ENCODE measurements at places on chromosomes 2 and 18.

DNA sequence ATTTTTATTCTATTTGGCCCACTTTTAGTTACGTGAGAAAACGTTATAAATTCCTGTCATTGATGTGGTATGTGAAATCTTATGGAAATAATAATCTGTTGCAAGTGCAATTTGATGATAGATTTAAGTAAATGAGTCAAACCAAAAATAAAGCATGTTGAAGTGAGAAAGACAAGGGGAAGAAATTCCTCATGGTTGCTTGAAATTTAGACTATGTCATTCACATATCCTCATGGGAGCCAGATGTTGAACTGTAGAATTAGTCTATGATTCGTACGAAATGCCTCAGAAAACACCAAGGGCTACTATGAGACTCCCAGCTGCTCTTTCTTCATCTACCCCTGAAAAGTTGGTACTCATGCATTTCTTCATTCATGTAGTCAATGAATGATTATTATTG is 55.7 kb downstream of the KLHL14 start:
- no peak for DNase-seq

DNA sequence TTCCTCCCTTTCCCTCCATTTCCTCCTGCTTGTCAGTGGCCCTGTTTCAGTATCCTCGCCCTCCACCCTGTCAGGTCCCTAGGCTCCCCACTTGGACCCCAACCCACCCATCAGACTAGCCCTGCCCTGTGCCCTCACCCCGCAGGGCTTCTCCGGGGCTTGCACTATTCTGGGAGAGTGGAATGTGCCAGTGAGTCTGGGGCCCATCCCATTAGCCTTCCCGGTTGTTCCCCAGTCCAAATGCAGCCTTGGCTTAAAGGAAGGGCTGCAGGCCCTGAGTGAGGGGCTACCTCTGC is 45.5 kb downstream of the MYO7B start:
- DNase-seq: no peak

DNA sequence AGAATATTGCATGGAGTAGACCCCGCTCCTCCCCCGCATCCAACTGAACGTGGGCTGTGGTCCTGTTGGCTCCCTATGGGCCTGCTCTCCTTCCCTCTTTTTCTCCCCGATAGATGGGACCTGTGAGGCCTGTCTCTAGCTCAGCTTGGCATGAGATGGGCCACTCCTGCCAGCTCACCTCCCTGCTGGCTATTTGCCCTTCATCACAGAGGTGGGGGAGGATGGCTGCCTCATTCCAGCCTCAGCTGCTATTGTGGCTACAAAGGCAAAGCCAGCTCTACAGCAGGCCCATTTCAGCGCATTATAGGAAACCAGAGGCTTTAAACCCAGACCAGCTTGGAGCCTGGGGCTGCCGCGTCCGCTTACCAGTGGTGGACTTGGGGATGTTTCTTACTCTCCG is 313.9 kb downstream of the GBX2 start:
- no peak for DNase-seq

GRCh38 chr2:149261692-149262091 is 68.7 kb upstream of the LYPD6 start:
- no peak for DNase-seq

DNA sequence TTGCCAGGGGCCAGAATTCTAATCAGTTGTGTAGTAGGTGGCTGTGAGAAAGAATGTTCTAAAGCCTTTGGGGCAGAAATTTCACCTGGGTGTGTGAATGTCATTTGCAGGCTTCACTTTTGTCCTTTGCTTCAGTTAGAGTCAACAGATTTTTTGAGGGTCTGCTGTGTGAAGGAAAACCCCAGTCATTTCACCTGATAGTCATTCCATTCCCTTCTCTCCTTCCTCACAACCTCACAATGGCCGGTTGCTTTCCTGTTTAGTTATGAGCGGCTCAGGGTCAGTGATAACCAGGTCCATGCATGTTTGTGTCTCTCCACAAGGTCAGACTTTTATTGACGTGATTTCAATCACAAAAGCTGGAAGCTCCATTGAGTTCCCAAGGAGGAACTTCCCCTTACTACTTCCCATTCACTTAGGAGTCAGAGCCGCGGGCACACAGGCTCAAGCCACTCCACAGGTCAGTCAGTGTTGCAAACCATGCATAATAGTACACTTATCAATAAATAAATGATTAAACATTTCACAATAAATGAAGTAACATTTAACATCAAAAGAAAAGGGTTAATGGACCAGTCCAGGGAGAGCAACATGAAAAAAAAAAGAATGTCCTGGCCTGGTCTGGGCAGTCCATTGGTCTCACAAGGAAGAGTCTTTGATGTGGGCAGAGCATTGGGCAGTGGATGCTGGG is 74.3 kb downstream of the NPAS2 start:
- no peak for DNase-seq

DNA sequence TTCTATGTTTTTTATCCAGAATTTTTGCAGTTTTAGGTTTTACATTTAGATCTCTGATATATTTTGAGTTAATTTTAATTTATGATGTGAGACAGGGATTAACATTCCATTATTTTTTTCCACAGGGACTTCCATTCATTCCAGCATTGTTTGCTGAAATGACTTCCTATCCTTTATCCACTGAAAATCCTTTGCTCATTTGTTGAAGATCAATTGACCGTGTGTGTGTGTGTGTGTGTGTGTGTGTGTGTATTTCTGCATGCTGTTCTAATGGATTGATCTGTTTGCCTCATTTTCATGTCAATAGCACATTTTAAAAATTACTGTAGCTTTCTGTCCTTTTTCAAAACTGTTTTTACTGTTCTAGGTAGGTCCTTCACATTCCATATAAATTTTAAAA is 480.3 kb downstream of the DSC3 start:
- DNase-seq: no peak

GRCh38 chr2:26326514-26326913 is 19.4 kb upstream of the SELENOI start:
- no peak for DNase-seq

GRCh38 chr2:45793305-45793962 is 142.0 kb downstream of the PRKCE start:
- no peak for DNase-seq

- DNase-seq: no peak
These were observed 785.9 kb downstream of the EPHA4 start for GRCh38 chr2:220786216-220786615.

DNA sequence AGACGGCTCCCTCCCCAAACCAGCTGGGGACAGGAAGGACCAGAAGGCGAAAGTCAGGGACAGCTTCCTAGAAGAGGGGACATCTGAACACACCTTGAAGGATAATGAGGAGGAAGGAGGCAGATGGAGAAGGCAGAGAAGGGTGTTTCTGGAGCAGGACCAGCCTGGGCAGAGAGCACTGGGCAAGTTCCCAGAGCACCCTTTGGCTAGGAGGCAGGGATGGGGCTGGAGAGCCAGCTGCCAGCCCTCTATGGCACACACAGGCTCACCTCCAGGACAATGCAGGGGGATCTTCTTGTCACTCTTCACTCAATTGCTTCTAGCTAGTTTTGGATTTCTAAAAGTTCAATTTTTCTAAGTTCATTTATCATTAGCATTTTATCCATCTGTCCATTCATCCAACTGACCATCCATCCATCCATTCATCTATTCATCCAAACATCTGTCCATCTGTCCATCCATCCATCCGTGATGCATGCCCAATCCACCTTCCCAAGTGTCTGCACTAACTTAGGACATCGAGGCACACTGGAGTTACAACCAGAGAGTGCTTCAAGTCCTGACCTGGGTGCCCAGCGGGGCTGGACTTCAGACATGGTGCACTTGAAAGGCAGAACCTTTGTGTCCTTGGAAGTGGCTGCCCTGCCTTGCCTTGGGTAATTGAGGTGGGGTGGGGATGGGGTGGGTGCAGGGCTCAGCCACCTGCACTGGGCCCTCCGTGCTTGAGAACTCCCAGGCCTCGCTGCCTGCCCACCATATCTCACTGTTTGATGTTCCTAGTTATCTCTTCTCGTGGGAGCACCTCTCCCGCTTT is 42.5 kb downstream of the INHBB start:
- no peak for DNase-seq

DNA sequence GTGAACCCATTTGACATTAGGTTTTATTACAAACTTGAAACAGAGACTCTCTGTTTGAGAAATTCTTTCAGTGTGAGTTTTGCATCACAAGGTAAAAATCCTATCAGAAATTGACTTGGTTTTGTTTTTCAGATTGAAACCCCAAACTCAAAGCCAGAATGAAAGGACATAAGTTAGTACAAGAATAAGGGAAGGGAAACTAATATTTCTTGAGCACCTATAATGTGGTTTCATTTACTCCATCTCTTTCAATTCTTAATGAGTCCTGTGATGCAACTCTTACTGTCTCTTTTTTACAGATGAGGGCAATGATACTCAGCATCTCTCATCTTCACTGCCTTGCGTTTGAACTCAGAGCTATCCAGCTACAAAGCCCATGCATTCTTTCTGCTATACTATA is 210.0 kb upstream of the SIX3 start:
- no peak for DNase-seq

- no peak for DNase-seq
These were observed 2.7 kb downstream of the ACTG2 start for GRCh38 chr2:73895473-73895872.

DNA sequence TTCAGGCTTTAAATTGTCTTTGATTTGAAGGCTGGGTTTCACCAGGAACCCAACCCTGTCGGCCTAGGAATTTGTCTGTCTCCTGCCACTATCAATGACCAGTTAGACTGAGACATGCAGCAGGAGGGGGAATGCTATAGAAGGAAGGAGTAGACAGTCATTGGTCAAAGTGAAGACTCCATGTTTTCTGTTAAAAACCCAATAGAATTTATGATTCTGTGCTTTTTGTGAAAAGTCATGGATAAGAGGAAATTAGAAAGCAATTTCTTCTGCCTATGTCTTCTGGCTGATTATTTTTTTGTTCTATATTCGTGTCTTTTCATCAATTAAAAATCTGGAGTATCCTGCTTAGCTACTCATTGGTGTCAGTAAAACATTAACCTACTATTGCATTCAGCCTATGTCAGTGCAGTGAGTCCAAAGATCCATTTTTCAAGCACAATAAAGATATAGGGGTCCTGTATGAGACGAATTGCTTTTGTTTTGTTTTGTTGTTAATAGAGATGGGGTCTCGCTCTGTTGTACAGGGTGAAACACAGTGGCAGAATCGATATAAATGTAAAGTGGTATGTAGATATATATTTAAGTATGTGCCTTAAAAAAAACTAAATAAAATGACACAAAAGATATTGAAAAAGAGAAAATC is 7.9 kb upstream of the KYNU start:
- no peak for DNase-seq

DNA sequence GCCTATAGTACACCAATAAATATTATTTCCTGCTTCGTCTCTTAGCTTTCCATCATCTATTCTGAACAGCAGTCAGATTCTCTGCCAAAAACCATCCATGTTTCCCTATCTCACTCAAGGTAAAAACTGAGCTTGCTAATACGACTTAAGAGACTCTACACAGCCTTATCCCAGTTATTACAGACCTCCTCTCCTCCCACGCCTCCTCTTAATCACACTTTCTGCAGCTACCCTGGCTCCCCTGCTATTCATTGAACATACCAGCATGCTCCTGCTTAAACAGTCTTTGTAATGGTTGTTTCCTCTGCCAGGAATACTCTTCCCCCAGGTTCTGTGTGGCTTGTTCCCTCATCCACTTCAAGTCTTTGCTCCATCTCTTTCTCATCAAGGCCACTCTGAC is 81.5 kb downstream of the PDE1A start:
- no peak for DNase-seq

All from stimulated activated CD8-positive, alpha-beta memory T cell treated with anti-CD3 and anti-CD28 coated beads, Interleukin-4, amount 100 ng/mL, for 1 hour (primary cell).